AG09309 (cell line): ENCODE measurements at places on chromosomes 12 and 14.

DNA sequence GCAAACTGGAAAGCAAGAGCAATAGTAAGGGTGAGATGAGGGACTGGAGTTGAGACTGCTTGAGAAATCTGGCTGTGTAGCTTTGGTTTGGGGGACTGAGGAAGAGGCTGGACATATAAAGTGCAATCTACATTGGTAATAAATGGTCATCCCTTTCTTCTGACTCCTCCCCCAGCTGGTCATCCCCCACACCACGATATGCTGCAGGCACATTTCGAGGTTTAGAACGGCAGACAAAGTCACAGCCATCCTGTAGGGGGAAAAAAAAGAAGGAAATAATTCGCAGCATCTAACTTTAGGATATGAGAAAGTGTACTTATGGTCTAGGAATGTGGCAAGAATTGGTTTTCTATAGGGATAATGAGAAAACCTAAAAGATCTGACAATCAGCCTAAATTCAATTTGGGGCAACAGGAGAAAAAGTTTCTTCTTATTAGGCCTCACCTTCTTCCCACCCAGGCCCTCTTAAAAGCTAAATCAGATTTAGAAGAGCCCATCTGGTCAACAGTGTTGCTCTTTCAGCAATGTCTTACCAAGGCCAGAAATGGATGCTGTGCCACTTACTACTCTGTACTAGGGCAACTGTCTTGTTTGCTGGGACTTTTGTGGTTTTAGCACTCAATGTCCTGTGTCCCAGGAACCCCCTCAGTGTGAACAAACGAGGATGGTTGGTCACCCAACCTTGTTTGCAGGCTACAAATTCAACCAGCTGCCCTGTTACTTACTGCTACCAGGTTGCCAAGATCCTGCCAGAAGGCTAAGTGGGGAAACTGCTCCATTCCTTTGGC is 7.6 kb downstream of the M6PR start:
- no peak for DNase-seq

- no peak for DNase-seq
These were observed 16.3 kb upstream of the NAV3 start for GRCh38 chr12:77814386-77814785.

- no peak for DNase-seq
These were observed 15.5 kb downstream of the RESF1 start for GRCh38 chr12:31974673-31975072.

DNA sequence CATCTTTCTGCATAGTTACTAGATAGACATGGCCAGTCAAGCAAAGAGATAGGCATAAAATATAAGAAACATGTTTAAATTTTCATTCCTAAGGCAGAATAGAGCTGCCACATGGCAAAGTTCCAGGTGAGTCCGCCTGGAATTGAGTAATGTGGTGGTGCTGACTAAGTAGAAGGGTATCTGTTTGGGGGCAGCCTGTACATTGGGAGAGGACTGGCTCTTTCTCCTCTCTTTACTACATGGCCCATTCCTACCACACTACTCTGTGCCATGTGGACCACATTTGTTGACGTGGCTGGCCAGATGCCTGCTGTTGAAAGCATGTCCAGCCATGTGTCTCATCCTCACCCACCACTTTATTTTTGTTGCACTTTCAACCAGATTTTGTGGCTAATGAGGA is 354.0 kb downstream of the ETNK1 start:
- DNase-seq, result peak; percentile 94

GRCh38 chr14:58690801-58691516 is 53.2 kb downstream of the DACT1 start:
- DNase-seq, result no peak

GRCh38 chr14:55743551-55743950 is 163.5 kb downstream of the KTN1 start:
- DNase-seq, result no peak

- DNase-seq, result no peak
These were observed 68.0 kb downstream of the DIP2B start for GRCh38 chr12:50572760-50573159.

- DNase-seq, result no peak
These were observed 164.0 kb downstream of the ETV6 start for GRCh38 chr12:11813438-11813813.

- DNase-seq, result no peak
These were observed 74.4 kb downstream of the WDR20 start for GRCh38 chr14:102213984-102214658.

GRCh38 chr14:99596071-99596627 is 7.9 kb downstream of the CCDC85C start:
- no peak for DNase-seq

- DNase-seq, result no peak
These were observed 74.6 kb upstream of the MYL2 start for GRCh38 chr12:110995016-110995415.

GRCh38 chr12:126891789-126892188 is 1375.2 kb upstream of the TMEM132C start:
- no peak for DNase-seq
